ENCODE measurements at places on chromosomes 11 and 22. TPM values are rescaled to one million over a fixed set of nuclear protein-coding genes. Genes with fewer than 3 reads are reported as not detected.

DNA sequence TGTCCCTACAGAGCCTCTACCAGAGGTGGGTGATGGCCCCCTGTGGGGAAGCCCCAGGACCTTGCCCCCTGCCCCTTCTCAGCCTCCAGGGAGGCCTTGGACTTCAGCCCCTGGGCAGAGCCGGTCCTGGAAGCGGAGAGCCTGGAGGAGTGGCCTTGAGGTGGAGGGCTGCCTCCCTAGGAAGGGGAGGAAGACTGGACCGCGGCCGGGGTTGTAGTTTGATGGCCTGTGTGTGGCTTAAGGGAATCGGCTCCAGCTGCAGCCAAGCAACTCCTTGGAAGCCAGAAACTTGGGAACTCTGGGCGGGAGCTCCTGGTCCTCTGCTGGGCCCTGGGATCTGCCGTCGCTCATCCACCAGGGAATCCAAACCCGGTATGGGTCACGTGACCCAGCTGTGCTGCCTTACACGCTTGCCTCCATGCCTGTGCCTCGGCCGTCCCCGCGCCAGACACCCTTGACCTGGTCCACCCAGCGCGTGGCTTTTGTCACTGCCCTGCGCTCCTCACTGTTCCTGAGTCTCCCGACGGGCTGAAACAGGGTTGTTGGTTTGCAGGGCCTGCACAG lies 23.5 kb upstream of the ARHGAP8 start:
- DNase-seq, result no peak

- DNase-seq, result no peak
Observed at GRCh38 chr22:42364604-42365110, 67.5 kb downstream of the NFAM1 start.

DNA sequence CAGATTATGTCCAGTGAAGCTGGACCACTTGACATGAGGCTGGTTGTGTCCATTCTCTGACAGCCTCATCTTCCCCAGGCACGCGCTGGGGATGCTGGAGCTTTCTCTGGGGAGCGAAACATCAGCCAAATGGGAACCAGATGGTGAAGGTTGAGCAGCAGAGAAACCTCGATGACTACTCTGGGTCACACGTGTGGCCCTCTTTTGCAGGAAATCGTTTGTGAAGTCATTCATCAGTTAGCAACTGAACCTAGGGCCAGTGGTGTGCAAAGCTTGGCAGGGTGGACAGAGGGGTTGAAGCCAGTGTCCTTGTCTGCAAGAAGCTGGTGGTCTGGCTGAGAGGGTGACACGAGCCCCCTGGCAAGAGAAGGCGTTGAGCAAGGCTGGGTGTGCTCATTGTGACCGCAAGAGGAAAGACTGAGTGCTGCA lies 109.8 kb downstream of the ZBTB16 start:
- no peak for DNase-seq

- DNase-seq, result no peak
Observed at GRCh38 chr11:33891714-33892327, at the start of gene LMO2. Gene LMO2, minus strand, starts transcription at chr11:33892076. Its CDS starts 22,360 bp downstream, at chr11:33869716.

DNA sequence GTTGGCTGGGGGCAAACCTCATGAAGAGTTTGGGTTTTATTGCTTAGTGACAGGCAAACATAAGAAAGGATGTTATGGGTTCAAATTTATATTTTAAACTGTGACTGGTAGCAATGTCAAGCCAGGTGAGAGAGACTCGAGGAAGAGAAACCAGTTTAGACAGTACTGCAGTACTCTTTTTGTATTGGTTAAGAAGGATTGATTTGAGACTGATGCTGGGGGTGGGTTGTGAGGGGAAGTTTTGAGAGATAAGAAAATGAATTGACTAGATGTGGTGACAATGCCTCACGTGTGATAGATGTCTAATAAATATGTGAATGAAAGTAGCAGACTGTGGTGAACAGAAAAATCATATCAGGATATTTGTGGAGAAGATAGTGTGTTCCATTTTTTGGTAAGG lies 142.4 kb downstream of the DDX10 start:
- no peak for DNase-seq

DNA sequence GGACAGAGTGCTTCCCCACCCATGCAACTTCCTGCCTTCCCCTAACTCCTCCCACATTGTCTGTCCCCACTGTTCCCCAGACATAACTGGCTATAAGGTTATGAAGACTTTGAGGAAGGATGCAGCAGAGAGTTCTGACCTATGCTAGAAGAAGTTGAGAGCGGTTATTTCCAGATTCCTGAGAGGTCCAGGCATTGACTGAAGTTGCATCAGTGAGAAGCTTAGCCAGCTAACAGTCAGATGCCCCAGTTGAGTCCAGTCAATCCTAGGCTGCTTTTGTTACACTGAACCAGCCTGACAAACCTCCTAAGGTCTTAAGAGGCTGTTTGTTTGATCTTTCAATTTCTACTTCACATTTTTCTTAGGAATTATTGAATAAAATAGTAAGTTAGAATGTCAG lies 937.9 kb upstream of the CCDC90B start:
- DNase-seq, result no peak

- DNase-seq, result no peak
Observed at GRCh38 chr11:47003180-47003877, 66.8 kb downstream of the CSTPP1 start.

DNA sequence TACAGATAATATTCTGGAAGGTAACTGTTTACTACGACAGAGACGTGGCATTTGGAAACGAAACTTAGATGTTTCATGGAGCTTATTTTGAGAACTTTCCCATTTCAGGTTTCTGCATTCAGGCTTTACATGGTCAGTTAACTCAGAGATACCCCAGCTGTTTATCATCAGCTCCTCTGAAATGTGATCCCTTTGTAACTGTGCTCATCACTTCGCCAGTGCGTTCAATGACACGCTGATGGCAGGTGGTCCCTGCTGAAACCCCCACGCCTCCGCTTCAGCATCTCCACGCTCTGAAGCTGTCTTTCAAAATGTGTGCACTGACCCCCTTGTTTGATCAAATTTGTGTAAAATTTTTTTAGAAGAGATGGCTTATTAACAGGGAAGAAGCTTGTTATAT lies 30.5 kb downstream of the ALG12 start:
- DNase-seq, result no peak

UBQLN3 gene
- total RNA-seq, result not detected

DNA sequence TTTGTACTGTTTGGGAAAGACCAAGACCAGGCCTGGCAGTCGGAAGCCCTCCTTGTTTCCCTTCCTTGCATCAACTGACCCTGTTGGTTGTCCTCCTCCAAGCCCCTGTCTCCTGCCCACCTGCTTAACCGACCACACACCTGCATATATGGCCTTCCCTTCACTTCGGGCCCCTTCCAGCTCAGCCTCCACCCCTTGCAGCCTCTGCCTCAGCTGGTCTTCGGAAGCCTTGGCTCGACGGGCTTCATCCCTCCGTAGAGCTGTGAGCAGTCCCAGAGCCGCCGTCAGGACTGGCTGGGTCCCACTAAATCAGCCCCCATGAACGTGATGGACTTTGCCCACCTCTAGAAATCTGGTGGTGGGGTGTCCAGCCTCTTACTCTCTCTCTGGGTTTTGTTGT lies 8.4 kb downstream of the NHERF4 start:
- DNase-seq, result no peak

GRCh38 chr11:46604796-46605195 lies 11.0 kb upstream of the AMBRA1 start:
- DNase-seq, result no peak

- no peak for DNase-seq
Observed at GRCh38 chr11:64753380-64754123, 6.2 kb downstream of the PYGM start.

- DNase-seq, result peak; percentile 69
Observed at GRCh38 chr22:46068593-46069491, 81.5 kb upstream of the PPARA start.

GRCh38 chr11:71568704-71569349 lies 3.5 kb downstream of the KRTAP5-10 start:
- DNase-seq, result no peak

DNA sequence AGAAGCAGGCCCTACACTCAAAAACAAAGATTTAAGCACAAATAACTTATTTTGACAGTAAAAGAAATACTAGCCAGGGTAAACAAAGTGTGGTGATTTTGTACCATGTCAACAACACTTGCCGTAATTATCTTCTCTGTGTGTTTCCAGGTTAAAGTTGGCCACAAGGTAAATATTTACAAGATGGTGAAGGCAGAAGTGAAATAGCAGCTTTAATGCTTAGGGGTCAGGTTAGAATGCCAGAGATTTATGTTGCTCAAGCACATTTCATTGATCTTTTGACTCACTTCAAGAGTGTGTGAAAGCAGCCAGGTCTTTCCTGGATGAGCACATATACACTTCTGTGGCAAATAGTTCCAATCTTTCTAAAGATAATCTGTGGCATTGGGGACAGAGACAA lies 270.2 kb upstream of the LUZP2 start:
- peak; percentile 40 for DNase-seq

RNASEH2C gene
- total RNA-seq, result 71.2 TPM

GRCh38 chr11:76284161-76284560 lies 77.9 kb upstream of the WNT11 start:
- peak; percentile 92 for DNase-seq

- DNase-seq, result peak; percentile 86
Observed at GRCh38 chr11:95149651-95150364, 60.2 kb downstream of the ENDOD1 start.

GRCh38 chr22:25161916-25162530 lies 37.6 kb upstream of the CRYBB3 start:
- no peak for DNase-seq

OR51F1 gene
- total RNA-seq, result not detected

GRCh38 chr22:46638601-46639431 lies 18.6 kb downstream of the GRAMD4 start:
- no peak for DNase-seq

- no peak for DNase-seq
Observed at GRCh38 chr11:121523581-121524232, 70.9 kb upstream of the SORL1-AS1 start.

MS4A3 gene
- not detected for total RNA-seq

LMO2 gene
- 0.05 TPM for total RNA-seq

- DNase-seq, result no peak
Observed at GRCh38 chr22:44924710-44925109, 85.1 kb downstream of the PHF21B start.

APLNR gene
- total RNA-seq, result not detected

GRCh38 chr11:78886616-78887015 lies 312.0 kb upstream of the NARS2 start:
- DNase-seq, result no peak

- DNase-seq, result no peak
Observed at GRCh38 chr11:59172345-59173079, 580 bp downstream of the DTX4 start.

GRCh38 chr11:70467201-70468085 lies 69.1 kb downstream of the CTTN start:
- DNase-seq, result peak; percentile 83

GRCh38 chr22:44819966-44820631 lies 67.7 kb downstream of the ARHGAP8 start:
- no peak for DNase-seq

DNA sequence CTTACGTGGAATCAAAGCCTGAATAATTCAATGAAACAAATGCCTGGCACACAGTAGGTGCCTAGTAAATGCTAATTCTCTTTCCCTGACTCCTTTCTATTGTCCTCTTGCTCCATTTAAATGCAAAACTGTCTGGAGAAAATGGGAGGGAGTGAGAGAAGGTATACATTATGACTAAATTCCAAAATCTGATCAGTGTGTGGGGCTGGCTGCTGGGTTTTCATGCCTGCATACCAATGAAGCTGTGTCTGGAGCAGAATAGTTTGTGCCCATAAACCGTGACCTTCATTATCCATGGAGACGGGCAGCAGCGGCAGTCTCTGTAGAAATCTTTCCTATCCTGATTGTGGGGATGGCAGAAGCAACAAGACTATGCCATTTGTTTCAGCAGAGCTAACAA lies 223.4 kb upstream of the ZBED5 start:
- DNase-seq, result no peak

GRCh38 chr11:95524314-95525036 lies 265.1 kb downstream of the FAM76B start:
- DNase-seq, result no peak

GRCh38 chr11:64621283-64622019 lies 30.4 kb downstream of the SLC22A12 start:
- DNase-seq, result no peak

HOATZ gene
- total RNA-seq, result not detected

GRCh38 chr11:30465192-30465591 lies 121.0 kb downstream of the MPPED2 start:
- DNase-seq, result no peak
